ENCODE measurements at places on chromosomes 5 and 9. TPM values are rescaled to one million over a fixed set of nuclear protein-coding genes. Genes with fewer than 3 reads are reported as not detected.

- peak overlapping the region; percentile 0 for H3K4me3 ChIP-seq
- H3K36me3 ChIP-seq: no peaks in the 10 kb centered on the region
- DNase-seq: no peak
- peak overlapping the region; percentile 40 for H3K27ac ChIP-seq
These were observed 56.4 kb downstream of the BARX1 start for GRCh38 chr9:93898502-93899426.

RASEF gene
- not detected for total RNA-seq

DNA sequence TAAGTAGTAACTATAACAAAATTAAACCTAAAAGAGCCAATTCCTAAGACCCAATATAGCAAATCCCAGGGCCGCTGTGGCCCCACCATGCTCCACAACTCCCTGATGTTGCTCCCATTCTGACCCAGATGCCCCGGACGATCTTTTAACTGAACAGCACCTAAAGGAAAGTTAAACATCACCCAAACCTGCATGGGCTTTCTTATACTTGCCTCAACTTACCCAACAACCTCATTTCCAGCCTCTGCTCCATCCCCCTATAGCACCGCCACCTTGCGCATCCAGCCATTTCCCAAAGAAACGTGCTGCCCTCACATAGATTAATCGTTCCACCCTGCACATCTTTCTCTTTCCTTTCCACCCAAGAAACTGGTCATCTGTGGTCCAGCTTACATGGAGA lies 54.6 kb downstream of the ZNF354C start:
- no peaks in the 10 kb centered on the region for H3K36me3 ChIP-seq
- DNase-seq: no peak

GRCh38 chr5:141637767-141638419 lies 1.1 kb downstream of the RELL2 start:
- H3K4me1 ChIP-seq: peaks cover 23% of the 10 kb centered on the region
- peak overlapping the region; percentile 81 for H3K4me3 ChIP-seq
- no peaks in the 10 kb centered on the region for H3K27me3 ChIP-seq
- H3K36me3 ChIP-seq: peaks cover 34% of the 10 kb centered on the region

- no peak overlapping the region for H3K27ac ChIP-seq
- H3K4me3 ChIP-seq: no peak overlapping the region
- no peak for DNase-seq
- H3K27me3 ChIP-seq: no peaks in the 10 kb centered on the region
- no peaks in the 10 kb centered on the region for H3K4me1 ChIP-seq
These were observed 601.8 kb downstream of the CCDC171 start for GRCh38 chr9:16154521-16155078.

GFI1B gene
- total RNA-seq: 0.21 TPM

DNA sequence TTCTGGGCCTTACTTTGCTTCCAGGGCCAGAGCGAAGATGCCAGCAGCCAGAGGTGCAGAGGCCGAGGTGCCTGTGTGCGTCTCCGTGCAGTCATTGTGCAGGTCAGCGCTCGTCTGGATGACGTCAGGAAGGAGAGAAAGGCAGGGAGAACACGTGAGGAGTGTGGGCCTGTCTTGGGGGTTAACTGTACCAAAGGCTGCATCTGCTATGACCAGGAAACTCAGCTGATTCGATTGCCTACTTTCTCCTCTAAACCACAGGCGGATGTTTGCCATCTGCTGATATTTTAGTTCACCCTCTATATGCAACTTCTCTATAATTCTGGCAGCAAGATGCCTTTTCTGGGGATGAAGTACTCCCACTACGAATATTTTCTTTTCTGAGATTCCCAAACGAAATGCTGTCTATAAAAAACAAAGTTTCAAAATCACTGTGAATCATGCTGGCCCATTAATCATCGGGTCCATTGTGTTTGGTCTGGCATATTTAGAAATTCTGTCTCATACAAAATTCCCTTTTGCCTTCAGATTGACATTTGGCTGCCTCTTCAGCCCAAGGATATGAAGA lies 24.8 kb downstream of the PCSK1 start:
- no peak for DNase-seq
- H3K36me3 ChIP-seq: no peaks in the 10 kb centered on the region
- no peaks in the 10 kb centered on the region for H3K27me3 ChIP-seq
- H3K4me1 ChIP-seq: no peaks in the 10 kb centered on the region
- no peak overlapping the region for H3K27ac ChIP-seq
- no peak overlapping the region for H3K4me3 ChIP-seq

- no peaks in the 10 kb centered on the region for H3K27me3 ChIP-seq
- no peak for DNase-seq
- no peak overlapping the region for H3K27ac ChIP-seq
- H3K4me3 ChIP-seq: no peak overlapping the region
These were observed 32.1 kb downstream of the CEMIP2 start for GRCh38 chr9:71736236-71736635.

GRCh38 chr5:68834491-68834981 lies 259.3 kb upstream of the SLC30A5 start:
- H3K4me3 ChIP-seq: no peak overlapping the region
- H3K27ac ChIP-seq: no peak overlapping the region
- H3K36me3 ChIP-seq: no peaks in the 10 kb centered on the region
- no peaks in the 10 kb centered on the region for H3K27me3 ChIP-seq
- no peak for DNase-seq
- no peaks in the 10 kb centered on the region for H3K4me1 ChIP-seq

PTCH1 gene
- 5.7 TPM for total RNA-seq

DNA sequence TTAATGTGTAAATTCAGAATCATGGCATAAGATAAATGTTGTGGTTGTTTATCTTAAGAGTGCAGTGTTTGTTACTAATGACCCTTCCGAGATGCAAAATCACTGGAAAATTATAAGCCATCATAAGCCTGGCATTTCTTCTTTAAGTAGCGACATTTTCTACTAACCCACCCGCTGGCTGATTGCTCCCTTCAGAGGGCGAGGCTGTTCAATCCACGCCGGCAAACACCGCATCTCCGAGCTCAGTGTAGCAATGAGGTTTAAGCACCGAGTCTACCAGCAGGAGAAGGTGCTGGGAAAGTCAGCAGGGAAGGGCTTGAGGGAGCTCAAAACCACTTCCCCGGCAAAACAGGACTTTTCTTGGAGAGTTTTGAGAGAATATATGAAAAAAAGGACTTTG lies 52.7 kb downstream of the AK8 start:
- H3K27me3 ChIP-seq: no peaks in the 10 kb centered on the region
- no peak overlapping the region for H3K4me3 ChIP-seq
- H3K36me3 ChIP-seq: no peaks in the 10 kb centered on the region
- no peaks in the 10 kb centered on the region for H3K4me1 ChIP-seq

- no peak for DNase-seq
- no peak overlapping the region for H3K4me3 ChIP-seq
- no peaks in the 10 kb centered on the region for H3K4me1 ChIP-seq
These were observed 47.7 kb upstream of the TESK1 start for GRCh38 chr9:35557320-35557719.

TMEM215 gene
- not detected for total RNA-seq

DNA sequence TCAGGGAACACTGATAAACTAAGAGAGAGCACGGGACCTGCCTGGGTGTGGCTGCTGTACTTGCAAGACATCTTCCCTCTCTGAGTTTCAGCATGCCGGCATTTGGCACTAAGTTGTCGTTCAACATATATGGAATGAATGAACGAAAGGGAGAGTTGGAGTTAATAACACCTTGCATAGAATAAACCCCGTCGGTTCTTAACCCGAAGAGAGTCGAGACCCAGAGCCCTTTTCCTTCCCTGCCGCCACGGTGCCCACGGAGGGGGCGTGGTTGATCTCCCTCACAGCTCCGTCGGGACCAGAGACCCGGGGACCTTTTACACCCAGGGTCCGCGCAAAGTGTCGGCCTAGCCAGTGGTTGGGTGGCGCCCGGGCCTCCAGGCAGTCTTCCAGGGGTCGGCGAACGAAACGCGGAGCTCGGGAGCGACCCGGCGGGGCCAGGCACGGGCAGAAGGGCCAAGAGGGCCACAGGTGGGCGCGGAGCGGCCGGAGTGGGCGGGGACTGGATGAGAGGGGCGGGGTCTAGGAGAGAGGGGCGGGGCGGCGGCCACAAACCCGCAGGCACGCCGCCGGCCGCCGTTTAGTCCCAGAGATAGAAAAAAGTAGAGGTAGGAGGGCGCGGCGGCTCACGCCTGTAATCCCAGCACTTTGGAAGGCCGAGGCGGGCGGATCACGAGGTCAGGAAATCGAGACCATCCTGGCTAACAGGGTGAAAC lies 735 bp upstream of the RPL26L1 start:
- peaks cover 9% of the 10 kb centered on the region for H3K4me1 ChIP-seq
- peak overlapping the region; percentile 95 for H3K27ac ChIP-seq
- DNase-seq: peak; percentile 13
- H3K4me3 ChIP-seq: peak overlapping the region; percentile 90
- no peaks in the 10 kb centered on the region for H3K27me3 ChIP-seq

GRCh38 chr5:30874241-30875034 lies 319.0 kb upstream of the CDH6 start:
- no peaks in the 10 kb centered on the region for H3K27me3 ChIP-seq
- no peaks in the 10 kb centered on the region for H3K4me1 ChIP-seq
- no peak overlapping the region for H3K4me3 ChIP-seq
- no peak for DNase-seq
- no peak overlapping the region for H3K27ac ChIP-seq
- H3K36me3 ChIP-seq: no peaks in the 10 kb centered on the region

FCN2 gene
- not detected for total RNA-seq

GRCh38 chr9:107833295-107833694 lies 343.7 kb upstream of the KLF4 start:
- H3K36me3 ChIP-seq: no peaks in the 10 kb centered on the region
- no peak overlapping the region for H3K4me3 ChIP-seq
- no peaks in the 10 kb centered on the region for H3K4me1 ChIP-seq

CHSY3 gene
- not detected for total RNA-seq

All from naive thymus-derived CD4-positive, alpha-beta T cell (primary cell).